ENCODE measurements at places on chromosomes 7 and 10.

DNA sequence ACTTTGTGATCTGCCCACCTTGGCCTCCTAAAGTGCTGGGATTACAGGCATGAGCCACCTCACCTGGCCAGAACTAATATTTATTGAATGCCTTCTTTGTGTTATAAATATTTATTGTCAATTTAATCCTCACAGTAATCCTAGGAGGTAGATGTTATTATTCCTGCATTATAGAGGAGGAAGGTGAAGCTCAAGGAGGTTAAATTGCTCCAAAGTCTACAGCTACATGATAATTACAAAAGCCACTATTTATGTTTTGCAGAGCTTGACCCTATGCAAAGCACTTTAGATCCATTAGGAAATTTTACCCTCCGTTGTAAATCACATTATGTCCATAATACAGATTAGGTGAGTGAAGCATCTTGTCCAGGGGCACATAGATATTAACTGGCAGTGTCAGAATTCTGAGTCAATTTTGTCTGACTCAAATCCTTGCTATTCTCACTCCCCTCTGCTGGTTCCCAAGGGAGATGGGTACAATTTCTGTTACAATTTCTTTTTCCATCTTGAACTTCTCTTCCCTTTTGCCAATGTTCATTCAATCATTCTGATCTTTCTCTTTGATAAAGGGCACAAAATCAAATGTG, 25.7 kb upstream of the CDK14 start:
- DNase-seq, result no peak

GRCh38 chr10:94383530-94383929, 18.8 kb upstream of the TBC1D12 start:
- no peak for DNase-seq

DNA sequence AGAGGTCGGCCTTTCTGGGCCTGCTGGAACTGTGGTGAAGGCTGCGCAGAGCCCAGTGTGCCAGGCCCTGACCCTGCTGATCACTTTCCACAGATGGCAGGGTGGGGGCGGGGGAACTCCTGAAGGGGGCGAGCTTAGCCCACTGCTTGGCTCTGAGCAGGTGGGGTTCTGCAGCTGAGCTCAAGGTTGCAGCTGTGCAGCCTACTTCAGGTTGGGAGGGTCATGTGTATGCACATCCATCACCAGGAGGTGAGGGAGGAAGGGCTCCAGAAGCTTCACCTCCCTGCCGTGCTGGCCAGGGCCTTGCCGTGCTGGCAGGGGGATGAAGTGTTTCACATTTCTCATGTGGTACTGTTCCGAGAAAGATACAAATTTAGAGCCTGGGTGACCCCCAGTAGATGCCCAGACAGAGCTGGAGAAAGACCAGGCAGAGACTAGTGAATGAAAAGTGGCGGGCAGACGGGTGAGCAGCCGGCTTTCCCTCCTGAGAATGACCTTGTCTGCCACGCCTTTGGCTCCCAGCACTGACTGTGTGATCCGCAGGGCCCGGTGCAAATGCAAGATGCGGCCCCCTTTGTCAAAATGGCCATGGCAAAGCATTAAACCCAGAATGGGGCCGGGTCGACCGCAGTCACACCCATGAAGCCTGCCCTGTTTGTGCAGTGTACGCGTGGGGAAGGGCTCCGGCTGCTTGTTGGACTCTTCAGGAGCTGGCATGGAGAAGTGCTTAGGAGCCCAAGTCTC, 25.2 kb downstream of the FAM241B start:
- no peak for DNase-seq

GRCh38 chr7:31651234-31652062, 35.6 kb upstream of the PPP1R17 start:
- no peak for DNase-seq

DNA sequence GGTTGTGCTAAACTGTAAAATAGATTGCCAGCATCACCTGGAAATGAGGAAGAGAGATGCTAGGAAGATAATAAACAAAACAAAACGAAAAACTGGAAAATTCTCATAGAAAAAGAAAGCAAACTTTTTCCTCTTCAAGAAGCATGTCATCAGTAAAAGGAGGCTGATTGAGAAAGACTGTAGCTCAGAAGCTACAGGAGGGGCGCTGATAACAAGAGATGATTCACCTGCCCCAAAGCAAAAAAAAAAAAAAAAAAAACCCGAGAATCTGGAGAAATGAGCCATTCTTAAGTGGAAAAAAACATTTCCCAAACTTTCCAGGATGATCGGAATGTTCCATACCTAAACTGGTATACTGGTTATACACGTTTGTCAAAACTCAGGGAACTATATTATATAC, 130.5 kb upstream of the C1QL3 start:
- no peak for DNase-seq

- DNase-seq, result no peak
Measured at GRCh38 chr7:87287738-87288341, 57.6 kb upstream of the CROT start.

DNA sequence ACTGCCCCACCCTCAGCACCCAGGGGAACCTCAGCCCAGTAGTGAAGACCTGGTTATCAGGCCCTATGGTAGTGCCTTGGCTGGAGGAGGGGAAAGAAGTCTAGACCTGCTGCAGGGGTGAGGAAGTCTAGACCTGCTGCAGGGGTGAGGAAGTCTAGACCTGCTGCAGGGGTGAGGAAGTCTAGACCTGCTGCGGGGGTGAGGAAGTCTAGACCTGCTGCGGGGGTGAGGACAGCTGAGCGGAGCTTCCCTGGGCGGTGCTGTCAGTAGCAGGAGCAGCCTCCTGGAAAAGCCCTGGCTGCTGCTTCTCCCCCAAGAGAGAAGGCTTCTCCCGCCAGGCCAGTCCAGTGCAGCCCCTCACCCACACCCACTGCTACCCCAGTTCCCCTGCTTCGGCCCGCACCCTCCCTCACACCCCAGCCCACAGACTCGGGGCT, 6.3 kb downstream of the NOS3 start:
- no peak for DNase-seq

- no peak for DNase-seq
Measured at GRCh38 chr7:20839987-20840386, 53.3 kb upstream of the SP8 start.

DNA sequence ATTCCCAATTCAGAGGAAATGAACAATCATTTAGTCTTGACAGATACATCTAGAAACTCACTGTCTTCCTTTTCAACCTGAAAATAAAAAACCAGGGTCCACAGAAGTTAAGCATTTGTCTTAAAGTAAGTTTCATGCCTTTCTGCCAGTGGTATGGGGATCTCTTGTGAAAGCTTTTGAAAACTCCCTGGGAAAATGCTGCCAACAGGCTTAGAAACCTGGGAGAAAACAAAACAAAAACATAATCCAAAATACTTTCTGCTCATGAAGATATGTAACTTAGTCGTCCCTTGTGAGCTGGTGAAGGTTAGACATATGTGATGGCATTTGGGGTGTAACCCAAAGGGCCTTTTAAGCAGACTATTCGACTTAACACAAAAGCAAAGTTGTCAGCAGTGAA, 66.4 kb upstream of the ZNF438 start:
- DNase-seq, result no peak

GRCh38 chr7:36381056-36381455, 8.6 kb upstream of the ANLN start:
- no peak for DNase-seq

All from CD4-positive, alpha-beta T cell treated with Interleukin-17A for 1 hour (primary cell).